ENCODE measurements at places on chromosomes 2 and 18.
A peak's percentile ranks its signal among the peaks of the same experiment; 100 is the strongest.

DNA sequence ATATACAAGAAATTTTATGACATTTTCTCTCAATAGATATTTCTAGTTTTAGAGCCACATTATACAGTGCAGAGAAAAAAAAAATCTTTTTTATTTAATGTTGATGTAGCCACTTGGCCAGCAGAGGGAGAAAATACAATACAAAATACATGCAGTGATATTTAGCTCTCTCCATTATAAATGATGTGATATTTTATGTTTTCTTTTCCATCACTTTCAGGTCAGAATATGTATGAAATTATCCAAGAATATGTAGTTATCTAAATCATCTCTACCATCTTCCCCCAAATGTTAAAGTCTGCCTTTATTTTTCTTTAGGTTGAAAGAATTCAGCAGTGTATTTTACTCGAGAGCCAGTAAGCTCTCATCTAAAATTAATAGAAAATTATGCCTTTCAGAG is 533.6 kb upstream of the FSHR start:
- no peak for DNase-seq

DNA sequence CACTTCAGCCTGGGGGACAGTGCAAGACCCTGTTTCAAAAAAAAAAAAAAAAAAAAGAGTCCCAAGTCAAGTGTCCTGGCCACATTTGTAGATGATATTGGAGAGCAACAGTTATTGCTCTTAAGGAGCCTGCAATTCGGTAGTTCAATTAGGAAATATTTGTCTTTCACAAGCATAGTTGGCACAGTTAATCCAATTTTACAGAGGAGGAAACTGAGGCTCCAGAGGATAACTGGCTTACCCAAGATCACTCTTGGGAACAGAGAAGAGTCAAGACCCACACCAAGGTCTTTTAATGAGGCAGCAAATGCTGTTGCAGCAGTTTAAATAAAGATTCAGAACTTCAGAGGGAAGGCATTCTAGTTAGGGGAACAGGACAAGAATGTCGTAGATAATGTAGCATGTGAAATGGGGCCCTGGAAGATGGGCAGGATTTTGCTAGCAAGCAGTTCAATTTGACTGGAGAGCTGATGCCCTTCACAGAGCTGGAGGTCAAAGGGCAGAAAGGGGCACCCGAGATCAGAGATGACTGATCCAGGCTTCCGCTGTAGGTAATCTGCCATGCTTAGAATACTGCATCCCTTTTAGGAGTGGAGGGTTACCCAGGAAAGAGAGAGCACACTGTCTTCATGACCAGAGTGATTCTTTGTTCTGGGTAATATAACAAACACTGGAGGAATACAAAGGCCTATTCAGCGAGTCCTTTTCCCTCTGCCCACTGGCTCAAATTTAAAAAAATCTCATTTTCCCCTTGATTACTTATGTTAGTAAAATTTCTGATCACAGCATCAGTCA is 3.0 kb downstream of the NPC1 start:
- DNase-seq: no peak

DNA sequence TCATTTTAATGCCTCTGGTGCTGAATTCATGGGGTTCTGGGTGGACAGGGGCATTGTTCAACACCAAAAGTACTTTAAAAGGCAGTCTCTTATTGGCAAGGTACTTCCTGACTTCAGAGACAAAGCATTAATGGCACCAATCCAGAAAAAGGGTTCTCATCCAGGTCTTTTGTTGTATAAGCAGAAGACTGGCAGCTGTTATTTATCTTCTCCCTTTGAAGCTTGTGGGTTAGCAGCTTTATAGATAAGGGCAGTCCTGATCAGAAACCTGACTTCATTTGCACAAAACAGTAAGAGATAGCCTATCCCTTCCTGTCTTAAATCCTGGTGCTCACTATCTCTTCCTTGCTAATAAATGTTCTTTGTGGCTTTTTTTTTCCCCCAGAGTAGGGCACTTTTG is 68.8 kb downstream of the VPS54 start:
- no peak for DNase-seq

DNA sequence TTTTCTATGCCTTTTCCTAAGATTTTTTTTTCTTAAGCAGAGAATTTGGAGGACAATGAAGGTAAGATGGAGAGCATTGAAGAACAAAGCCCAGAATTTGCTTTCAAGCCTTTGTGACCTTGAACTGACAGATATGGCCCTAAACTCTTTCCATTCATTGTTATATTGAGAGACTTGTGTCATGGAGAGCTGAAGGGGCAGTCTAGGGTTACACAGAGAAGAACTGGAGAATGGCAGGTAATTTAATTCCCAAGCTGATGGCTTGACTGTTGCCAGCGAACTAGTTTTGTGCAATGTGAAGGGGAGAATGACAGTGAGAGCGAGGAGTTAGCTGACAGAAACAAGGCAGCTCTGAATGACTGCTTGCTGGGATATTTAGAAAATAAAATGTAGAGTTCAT is 1344.2 kb downstream of the LRP1B start:
- DNase-seq: no peak

DNA sequence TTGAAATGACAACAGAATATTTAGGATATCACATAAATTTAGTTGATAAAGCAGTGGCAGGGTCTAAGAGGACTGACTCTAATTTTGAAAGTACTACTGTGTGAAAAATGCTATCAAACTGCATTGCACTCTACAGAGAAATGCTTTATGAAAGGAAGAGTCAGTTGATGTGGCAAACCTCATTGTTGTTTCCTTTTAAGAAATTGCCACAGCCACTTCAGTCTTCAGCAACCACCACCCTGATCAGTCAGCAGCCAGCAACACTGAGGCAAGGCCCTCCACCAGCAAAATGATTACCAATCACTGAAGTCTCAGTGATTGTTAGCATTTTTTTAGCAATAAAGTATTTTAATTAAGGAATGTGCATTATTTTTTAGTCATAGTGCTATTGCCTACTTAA is 488.7 kb upstream of the SLC39A10 start:
- DNase-seq: no peak

DNA sequence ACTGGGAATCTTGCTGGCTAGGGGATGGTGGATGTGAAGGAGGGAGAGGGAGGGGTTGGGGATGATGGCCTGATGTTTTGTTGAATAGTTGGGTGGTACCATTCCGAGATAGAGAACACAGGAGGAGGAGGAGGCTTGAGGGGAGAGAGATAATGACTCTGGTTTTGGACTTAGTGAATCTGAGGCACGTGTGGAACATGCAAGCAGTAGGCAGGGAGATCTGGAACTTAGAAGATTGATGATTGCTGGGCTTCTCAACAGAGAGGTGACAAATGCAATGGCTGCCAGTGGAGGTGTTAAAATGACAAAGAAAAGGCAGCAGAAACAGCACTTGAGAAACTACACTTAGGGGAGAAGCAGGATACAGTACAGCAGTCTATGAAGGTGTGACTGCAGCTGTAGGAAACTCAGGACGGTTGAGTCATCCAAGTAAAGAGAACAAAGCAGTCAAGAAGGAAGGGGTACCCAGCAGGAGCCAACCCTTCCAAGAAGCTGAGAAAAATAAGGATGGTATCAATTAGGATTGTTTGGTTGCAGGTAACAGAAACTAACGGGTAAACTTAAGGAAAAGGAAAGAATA is 221.4 kb upstream of the FBXO11 start:
- DNase-seq: no peak

DNA sequence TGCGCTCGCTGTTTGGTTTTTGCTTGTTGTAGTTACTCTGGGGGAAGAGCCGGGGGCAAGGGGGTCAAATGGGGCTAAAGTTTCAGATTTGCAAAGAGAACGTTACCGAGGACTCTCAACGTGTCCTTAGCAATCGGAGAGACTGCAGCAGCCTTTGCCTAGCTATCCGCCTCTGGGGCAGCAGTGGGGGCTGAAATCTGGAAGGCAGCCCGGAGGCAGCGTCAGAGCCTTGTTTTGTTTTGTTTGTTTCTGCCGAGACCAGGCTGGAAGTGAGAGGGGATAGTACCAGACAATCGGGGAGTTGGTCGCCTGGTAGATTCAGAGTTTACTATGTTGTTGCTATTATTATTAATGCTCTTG is 1.2 kb downstream of the CDH20 start:
- no peak for DNase-seq

GRCh38 chr18:12637901-12638643 is 19.8 kb downstream of the SPIRE1 start:
- DNase-seq: peak; percentile 87

DNA sequence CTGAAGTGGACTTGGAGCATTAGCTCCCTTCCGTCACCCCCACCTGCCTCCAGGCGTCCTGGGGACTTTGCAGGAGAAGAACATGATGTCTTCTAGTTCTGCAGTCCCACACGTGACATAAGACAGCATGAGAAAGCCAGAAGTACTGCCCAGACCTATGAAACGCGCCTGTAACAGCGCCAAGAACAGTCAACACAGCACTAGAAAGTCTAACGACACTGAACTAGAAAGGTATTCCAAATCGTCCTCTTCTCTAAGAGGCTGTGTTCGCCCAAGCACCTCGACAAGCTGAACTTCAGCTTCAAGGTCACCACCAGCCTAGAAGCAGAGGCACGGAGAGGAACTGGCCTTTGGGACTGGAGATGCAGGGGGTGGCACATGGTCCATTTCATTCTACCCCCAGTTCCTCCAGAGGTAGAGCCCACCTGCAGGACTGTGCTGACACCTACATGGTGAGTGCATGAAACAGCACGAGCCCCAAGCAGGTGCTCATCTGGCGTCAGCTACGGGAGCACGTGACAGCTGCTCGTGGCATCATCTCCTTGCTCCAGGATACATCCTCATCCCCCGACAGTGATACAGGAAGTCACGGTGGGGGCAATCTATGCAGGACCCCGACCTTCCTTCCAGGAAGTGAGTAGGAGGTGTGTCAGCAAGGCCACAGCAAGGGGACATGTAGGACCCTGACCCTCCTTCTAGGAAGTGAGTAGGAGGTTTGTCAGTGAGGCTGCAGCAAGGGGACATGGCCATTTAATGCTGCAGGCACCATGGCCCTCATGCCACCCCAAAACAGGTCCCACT is 3.7 kb downstream of the HDAC4 start:
- DNase-seq: no peak

- DNase-seq: no peak
Measured at GRCh38 chr2:29201979-29202378, 86.8 kb downstream of the CLIP4 start.

GRCh38 chr2:211455216-211455841 is 898.9 kb downstream of the CPS1 start:
- peak; percentile 28 for DNase-seq

DNA sequence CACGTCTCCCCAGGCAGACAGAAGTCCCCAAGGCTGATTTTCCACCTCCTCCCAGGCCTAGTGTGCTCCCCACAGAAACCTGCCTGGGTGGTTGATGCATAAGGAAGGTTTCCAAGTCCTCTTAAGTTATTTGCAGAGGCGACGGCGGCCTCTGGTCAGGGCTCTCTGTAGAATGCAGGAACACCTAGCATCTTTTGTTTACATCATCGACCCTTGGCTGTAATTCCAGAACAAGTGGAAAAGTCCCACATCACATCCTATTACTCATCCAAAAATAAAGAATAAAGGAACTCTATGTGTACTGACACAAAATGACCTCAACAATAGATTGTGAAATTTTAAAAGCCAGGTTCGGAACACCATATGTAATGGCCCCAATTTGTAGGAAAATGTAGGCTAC is 211.1 kb downstream of the ALPK2 start:
- peak; percentile 6 for DNase-seq

DNA sequence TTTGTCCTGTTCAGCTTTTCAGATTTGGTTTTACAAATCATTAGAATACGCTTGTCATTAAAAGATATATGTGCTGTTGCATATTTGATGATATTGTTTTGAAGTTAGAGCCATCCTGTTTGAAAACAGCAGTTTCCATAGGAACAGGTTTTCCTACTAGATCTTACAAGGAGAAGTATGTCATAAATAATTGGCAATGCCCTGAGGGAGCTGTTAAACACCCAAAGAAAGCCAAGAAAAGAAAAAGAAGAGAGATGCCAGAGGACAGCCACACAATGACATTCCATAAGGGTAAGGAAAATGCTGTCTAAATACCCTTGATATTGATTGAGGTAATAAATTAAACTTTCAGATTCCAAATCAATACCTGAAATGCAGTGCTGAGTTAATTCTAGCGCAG is 392.2 kb upstream of the CRIM1 start:
- no peak for DNase-seq

DNA sequence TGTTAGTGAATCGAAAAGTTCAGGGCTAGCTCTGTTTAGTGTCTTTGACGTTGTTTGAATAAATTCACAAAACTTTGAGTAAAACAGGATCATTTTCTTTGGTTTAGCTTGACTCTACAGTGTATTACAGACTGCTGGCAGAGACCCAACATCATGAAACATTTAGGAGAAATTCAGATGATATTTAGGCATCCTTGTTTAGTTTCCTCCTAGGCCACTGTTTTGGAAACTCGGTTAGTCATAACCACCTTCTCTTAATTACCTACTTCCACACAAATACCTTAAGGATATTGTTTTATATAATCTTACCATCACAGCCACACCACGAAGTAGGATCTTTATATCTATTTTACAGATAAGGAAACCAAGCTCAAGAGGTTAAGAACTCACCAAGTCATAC is 7.8 kb downstream of the LIMS1 start:
- DNase-seq: peak; percentile 81

DNA sequence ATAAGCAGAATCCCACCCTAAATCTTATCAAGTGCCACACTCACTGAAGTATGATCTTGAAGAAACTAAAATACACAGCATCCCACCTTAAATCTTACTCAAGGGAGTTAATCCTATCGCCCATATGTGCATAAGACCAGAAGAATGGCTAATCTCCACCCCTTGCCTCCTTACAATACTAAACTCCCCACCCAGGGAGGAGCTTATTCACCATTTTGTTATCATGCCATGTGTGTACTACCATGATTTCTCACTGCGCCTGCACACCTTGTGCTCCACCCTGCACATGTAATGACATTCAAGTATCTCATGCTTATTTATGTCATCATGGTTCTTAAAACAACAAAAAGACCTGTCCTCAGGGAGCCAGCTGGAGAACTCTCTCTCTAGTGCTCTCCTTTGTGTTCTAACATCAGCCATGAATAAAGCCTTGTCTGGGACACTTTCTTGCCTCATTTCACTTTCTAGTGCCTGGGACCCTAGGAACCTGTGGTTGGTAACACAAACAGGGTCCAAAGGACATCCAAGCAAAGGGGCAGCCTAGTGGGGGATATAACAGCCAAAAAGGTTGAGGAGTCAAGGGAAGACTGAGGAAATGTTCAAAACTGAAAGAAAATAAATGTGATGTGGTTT is 87.4 kb downstream of the SLC66A3 start:
- no peak for DNase-seq

DNA sequence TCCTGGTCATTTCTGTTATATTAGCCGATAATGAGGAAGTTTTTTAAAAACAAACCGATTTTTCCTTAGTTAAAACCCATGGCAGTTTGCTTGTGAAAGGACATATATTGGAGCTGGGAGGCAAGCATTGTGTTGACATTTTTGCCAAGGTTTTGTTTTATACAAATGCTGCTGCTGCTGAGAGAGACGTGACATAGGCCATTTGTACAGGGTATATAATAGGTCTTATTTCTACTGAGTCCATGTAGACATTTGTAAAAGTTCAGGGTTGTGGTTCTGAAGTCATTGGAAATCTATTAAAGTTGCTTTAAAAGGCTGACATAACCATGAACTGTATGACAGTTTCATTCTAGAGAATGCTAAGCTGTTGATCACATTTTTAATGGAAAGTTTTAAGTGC is 424.0 kb upstream of the FANCL start:
- DNase-seq: no peak

GRCh38 chr18:58390399-58390798 is 238.5 kb downstream of the ALPK2 start:
- DNase-seq: no peak

GRCh38 chr2:132798341-132798740 is 128.3 kb upstream of the LYPD1 start:
- no peak for DNase-seq
